ENCODE measurements at places on chromosomes 5 and 9.

GRCh38 chr5:88419931-88420330 is 151.3 kb upstream of the TMEM161B start:
- no peak for DNase-seq

DNA sequence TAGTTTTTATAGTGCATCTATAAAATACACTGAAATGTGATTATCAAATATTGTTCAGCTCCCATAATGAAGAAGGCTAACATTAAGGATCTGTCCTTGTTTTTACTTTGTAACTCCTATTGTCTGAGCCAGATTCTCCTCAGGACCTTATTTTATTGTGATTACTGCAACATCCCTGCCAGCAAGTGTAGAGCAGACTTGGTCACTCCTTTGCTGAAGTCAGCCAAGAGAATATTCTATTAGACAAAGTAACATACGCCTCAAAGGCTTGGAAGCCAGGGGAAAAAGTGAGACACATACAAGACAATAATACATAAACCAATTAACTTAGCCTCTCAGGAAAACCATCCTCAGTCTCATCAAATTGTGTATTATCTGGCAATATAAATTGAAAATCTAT is 269.6 kb downstream of the ARL15 start:
- no peak for DNase-seq

GRCh38 chr5:146781157-146781556 is 97.4 kb downstream of the PPP2R2B start:
- DNase-seq: no peak

DNA sequence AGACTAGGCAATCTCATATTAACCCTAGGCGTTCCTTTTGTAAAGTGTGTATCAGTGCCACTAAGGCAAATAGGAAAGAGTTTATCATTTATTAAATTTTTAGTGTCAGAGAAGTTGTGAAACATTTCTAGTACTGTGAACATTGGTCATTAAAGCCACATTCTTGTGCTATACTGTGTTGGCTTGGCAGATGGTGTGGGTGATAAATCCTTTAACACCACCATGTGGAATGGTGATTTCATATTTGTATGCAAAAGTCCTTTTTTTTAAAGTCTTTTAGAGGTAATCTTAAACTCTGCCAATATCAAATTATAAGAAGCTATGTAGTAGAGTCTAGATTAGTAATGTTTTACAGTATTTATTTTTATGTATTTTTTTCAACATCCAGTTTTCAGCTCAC is 18.1 kb downstream of the SLC12A2 start:
- no peak for DNase-seq

- no peak for DNase-seq
These were observed 513.4 kb upstream of the MEF2C start for GRCh38 chr5:89396278-89396954.

GRCh38 chr5:96896276-96896675 is 20.0 kb downstream of the ERAP2 start:
- DNase-seq: no peak

- DNase-seq: no peak
These were observed 274.2 kb upstream of the SMC2 start for GRCh38 chr9:103819936-103820335.

DNA sequence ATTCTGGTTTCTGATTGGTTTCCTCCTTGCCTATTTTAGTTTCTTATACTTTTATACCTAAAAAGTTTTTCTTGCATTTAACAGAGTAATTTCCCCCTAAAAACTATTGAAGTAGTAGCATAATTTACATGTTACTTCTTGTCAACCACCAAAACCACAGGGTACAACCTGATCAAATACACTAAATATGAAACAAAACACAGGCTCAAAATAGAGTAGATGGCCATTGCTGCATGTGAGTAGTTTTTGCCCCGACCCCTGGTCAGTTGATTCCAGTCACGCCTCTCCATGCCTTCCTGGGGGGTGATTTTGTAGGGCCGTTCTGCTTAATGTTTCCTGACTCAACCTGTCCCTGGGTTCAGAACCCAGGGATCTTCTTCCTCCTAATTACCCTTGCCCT is 101.8 kb downstream of the TLE4 start:
- no peak for DNase-seq

DNA sequence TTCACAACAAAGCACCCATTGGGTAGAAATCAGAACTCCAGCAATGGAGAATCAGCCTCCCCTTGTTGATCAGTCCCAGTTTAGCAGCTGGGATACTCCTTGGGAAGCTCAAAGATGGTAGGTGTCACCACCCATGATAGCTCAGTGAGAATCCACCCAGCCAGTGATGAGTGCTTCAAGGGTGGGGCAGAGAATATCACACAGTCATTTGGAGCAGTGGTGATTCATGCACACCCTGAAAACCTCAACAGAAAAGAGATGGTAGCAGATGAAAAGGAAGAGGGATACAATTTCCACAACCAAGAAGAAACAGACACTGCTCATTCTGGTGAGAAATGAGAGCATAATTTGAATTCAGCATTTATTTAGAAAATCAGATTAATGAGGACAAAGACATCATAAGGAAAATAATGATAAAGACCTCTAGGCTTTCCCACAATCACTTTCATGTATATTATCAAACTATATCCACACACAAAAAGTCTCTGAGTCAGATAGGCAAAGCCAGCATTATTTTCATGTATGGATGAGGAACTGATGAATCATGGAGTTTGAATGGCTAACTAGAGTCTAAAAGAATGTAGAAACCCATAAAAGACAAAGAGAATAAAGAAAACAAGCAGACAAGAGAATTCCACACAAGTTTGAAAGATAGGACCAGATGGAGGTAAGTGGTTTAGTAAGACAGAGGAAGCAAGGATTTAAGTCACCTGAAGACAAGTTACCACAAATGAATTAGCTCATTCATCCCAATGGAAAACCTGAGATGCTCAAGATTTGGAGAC is 82.9 kb downstream of the FEM1C start:
- peak; percentile 54 for DNase-seq
